CD8-positive, alpha-beta memory T cell (primary cell): ENCODE measurements at places on chromosomes 11 and 22.

- DNase-seq: no peak
Measured at GRCh38 chr11:114929351-114930000, 251.1 kb downstream of the NXPE2 start.

DNA sequence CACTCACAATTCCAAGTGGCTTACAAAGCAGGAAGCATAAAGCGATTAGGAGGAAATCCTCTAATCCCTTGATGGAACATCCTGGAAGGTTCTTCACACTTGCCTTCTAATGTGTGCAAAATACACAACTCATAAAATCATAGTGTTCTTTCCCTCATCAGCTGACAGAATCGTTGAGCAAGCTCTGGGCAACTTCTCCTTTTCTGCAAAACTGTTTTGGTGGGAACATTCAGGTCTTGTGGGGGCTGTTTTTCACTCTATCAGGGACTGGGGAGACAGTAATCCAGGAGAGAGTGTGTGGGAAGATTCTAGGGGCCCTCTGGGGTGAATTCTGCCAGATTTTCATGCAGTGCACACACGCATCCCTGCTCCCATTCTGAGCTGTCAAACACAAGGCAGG, 53.2 kb downstream of the IRAG1 start:
- no peak for DNase-seq
- no peaks in the 10 kb centered on the region for H3K27me3 ChIP-seq
- no peaks in the 10 kb centered on the region for H3K36me3 ChIP-seq
- no peaks in the 10 kb centered on the region for H3K4me1 ChIP-seq
- H3K27ac ChIP-seq: no peak overlapping the region
- H3K4me3 ChIP-seq: no peak overlapping the region

- no peak overlapping the region for H3K27ac ChIP-seq
- peaks cover 3% of the 10 kb centered on the region for H3K4me1 ChIP-seq
- H3K27me3 ChIP-seq: no peaks in the 10 kb centered on the region
- DNase-seq: peak; percentile 71
- no peaks in the 10 kb centered on the region for H3K36me3 ChIP-seq
Measured at GRCh38 chr22:36180038-36180880, 19.7 kb upstream of the APOL3 start.

GRCh38 chr22:20011123-20011992, 5.3 kb downstream of the ARVCF start:
- H3K4me3 ChIP-seq: no peak overlapping the region
- peaks cover 31% of the 10 kb centered on the region for H3K4me1 ChIP-seq
- no peaks in the 10 kb centered on the region for H3K36me3 ChIP-seq
- peak; percentile 42 for DNase-seq
- no peaks in the 10 kb centered on the region for H3K27me3 ChIP-seq

- no peak overlapping the region for H3K4me3 ChIP-seq
- DNase-seq: no peak
- H3K4me1 ChIP-seq: no peaks in the 10 kb centered on the region
- no peak overlapping the region for H3K27ac ChIP-seq
- H3K36me3 ChIP-seq: no peaks in the 10 kb centered on the region
Measured at GRCh38 chr11:121672630-121673487, 220.1 kb upstream of the SORL1-AS1 start.

GRCh38 chr11:17275400-17276235, 921 bp upstream of the NUCB2 start:
- DNase-seq: no peak
- H3K36me3 ChIP-seq: no peaks in the 10 kb centered on the region
- peak overlapping the region; percentile 76 for H3K27ac ChIP-seq
- H3K27me3 ChIP-seq: no peaks in the 10 kb centered on the region
- H3K4me1 ChIP-seq: peaks cover 28% of the 10 kb centered on the region

DNA sequence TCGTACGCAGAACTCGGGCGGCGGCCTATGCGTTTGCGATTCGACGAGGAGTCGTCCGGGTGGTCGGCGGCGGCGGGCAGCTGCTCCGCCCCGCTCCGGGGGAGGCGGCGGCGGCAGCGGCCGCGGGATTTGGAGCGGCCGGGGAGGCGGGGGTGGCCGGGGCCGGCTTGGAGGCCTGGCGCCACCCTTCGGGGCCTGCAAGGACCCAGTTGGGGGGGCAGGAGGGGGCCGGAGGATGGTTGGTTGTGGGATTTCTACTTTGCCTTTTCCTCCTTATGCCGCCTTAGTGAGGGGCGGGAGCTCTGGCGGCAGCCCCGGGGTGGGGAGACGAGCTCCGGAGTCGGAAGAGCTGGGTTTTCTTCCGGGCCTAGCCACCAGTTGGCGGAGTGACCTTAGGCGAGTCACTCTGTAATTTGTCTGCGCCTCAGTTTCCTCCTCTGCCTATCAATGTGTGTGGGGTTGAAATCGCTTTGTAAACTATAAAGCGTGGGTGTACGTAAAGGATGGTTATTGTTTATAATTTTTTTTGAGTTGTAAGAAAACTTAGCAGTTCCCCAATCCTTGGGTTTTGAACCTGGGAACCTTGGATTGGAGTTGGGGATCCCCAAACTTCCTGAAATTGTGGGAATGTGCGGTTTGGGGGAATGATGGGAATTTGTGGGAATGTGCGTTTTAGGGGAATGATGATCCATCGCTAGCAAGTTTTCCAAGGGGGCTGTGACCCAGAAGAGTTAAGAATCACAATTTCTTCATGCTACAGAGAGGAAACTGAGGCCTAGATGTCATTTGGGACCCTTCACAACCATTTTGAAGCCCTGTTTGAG, 679 bp downstream of the TUG1 start:
- peaks cover 24% of the 10 kb centered on the region for H3K4me1 ChIP-seq
- peaks cover 31% of the 10 kb centered on the region for H3K36me3 ChIP-seq
- peak overlapping the region; percentile 74 for H3K27ac ChIP-seq
